Suprapubic skin (tissue), 4 donors: ENCODE measurements at places on chromosomes 5 and 9.

GRCh38 chr5:3599226-3600105, 3.8 kb downstream of the IRX1 start:
- DNase-seq, result no peak

- DNase-seq, result no peak
Measured at GRCh38 chr9:88258601-88259000, 120.3 kb upstream of the SPATA31C2 start.

- DNase-seq, result no peak
Measured at GRCh38 chr5:84518370-84518769, 133.7 kb upstream of the EDIL3 start.

DNA sequence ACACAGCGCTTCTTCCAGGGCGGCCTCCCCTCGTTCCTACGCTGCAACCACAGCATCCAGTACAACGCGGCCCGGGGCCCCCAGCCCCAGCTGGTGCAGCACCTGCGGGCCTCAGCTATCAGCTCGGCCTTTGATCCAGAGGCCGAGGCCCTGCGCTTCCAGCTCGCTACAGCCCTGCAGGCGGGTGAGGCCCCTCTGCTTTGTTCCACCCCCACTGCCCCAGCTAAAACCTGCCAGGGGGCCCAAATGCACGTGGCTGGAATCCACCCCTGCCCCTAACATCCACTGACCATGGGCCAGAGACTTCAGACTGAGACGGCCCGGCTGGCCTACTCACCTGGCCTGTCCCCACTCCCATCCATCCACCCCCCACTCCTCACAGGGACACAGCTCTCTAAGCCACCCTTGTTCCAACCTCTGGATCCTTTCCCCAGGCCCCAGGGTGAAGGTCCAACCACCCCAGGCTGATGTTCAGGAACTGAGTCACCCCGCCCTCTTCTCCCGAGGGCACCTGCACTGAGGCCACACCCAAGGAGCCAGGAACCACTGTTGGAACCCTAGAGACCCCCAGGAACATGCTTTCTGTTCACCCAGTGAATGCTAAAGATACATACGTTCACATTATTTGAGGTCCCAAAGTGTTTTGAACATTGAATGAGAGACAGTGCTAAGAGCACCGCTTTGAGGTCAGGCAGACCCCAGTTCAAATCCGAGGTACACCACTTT, 18.9 kb upstream of the ASS1 start:
- DNase-seq, result no peak

DNA sequence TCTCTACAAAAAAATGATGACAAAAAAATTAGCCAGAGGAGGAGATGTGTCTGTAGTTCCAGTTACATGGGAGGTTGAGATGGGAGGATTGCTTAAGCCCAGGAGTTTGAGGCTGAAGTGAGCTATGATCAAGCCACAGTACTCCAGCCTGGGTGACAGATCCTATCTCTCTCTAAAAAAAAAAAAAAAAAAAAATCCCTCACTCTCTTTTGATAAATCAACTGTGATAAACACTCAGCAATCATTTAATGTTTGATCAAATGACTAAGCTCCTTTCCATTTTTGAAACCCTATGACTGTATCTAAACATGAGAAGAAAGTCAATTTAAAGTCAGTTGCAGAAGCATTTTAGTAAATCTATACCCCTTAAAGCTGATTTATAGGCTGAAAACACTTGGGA, 112.1 kb upstream of the IL6ST start:
- DNase-seq, result no peak

DNA sequence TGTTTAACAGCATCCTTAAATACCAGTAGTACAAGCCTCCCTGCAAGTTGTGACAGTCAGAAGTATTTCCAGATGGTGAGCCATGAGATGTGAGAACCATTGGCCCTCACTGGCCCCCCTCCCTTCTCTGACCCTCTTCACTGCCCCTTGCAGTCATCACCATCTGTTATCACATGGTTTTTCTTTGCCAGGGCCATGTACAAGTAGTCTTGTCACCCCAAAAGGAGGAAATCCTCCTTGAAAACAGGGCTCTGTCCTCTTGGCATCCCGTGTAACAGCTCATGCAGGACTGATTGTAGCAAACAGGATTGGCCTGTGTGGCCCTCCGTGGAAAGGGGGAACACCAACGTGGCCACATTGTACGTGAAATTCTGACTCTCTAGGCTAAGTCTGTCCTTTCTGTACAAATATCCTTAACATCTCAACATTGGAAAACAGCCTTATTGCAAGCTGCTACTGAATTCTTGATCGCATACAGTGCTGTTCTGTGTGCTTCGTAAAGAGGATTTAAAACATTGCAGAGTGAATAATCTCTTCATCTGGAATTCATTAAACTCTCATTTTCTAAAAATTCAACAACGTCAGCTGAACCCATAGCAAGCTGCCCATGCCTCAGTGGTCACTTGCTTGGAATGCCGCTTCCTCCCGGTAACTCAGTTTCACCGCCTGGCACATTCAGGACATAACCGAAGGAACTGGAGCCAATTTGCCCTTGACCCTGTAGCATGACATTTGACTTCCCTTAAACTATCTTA, 171.7 kb downstream of the ATPSCKMT start:
- no peak for DNase-seq

- DNase-seq, result no peak
Measured at GRCh38 chr5:72519111-72519510, 11.9 kb upstream of the ZNF366 start.

DNA sequence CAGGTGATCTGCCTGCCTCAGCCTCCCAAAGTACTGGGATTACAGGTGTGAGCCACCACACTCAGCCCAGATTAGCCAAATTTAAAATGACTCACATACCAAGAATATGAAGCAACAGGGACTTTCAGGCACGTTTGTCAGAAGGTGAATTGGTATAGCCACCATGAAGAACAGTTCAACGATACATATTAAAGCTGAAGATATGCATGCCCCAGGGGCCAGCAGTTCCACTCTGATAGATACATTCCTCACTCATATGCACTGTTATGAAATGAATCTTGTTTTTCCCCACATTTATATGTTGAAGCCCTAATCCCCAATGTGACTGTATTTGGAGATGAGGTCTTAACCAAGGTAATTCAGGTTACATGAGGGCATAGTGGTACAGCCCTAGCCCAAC, 22.5 kb downstream of the SLC35D2 start:
- DNase-seq, result no peak

DNA sequence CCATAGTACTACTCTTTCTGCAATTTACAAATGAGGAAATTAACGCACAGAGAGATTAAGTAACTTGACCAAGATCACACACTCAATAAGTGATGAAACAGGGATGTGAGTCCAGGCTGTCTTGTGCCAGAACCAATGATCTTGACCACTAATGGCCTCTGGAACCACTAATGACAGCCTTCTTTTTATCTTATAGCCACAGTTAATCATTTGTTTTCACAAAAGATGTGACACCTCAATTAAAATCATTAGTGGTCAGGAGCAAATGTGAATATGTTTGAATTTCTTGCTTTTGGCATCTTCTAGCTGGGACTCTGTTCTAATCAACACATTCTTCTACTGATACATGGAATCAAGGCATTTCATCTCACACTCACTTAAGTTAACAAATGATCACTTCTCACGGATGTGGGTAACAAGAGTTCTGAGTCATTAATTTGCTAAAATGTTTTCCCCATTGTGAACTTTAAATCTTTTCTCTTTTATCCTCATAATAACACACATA, 102.7 kb upstream of the CD180 start:
- no peak for DNase-seq

DNA sequence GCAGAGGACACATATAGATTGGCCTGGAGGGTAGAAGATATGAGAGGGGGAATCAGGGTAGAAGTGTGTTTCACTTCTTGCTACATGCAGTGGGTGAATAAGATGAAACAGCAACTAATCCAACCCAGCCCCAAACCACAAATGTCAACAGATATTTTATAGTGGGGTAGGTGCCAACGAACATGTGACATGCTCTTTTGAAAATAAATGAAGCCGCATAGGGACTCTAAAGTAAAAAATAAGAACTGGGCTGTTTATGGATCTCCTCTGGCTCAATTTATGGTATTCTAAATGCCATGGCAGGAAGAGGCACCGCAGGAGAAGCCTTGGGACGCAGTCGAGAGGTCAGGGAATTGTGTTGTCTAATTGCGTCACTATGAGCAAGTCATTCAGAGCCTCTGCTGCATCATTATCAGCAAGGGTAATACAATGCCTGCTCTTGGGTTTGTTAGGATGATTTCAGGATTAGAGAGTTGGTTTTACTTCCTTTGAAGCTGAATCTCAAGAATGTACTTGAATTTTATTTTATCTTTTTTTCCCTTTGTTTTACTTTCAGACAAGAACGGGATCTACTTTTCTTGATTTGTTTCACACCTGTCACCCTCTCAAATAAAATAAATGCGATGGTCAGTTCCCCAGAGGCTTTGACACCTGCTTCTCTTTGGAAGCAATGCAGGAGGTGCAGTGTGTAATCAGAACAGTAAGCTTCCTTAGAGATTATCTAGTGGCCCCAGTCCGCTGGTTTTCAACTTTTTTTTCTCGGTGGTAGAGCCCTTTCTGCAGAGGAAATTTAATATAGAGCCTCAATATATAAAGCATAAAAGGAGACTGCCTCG, 375.6 kb upstream of the CLINT1 start:
- DNase-seq, result no peak

DNA sequence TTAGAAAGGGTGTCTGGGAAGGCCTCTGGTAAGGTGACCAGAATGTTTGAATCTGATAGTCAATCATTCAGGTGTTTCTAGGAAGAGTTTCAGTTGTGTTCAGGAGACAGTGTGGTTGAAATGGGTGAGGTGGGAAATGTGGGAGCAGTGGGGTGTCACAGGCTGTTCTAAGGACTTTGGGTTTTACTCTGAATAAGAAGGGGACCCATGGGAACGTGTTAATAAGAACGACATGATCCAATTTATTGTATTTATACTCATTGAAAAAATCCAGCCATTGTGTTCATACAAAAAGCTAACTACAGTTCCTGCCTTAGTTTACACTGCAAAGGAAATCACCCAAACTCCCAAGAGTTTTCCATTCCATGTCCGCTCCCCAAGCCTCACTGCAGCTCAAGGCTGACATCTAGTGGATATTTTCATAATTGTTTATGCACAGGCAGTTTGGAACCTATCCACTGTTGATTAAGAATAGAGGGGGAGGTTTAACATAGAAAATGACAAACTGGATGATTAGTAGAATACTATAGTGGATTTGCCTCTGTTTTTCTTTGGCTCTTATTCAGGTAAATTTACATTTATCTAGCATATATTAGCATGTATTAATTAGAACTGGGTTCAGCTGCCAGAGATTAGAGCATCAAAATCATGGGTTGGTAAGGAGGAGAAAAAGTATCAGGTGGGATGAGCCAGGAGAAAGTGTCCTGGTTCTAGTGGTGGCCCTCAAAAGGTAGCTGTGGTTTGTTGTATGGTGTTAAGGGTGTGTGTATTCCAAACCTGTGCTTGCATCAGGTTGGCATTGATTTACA, 17.7 kb downstream of the CAVIN4 start:
- no peak for DNase-seq

GRCh38 chr5:59169081-59169767, 586.3 kb downstream of the RAB3C start:
- no peak for DNase-seq

- no peak for DNase-seq
Measured at GRCh38 chr9:114248299-114248707, 74.6 kb upstream of the ORM1 start.

DNA sequence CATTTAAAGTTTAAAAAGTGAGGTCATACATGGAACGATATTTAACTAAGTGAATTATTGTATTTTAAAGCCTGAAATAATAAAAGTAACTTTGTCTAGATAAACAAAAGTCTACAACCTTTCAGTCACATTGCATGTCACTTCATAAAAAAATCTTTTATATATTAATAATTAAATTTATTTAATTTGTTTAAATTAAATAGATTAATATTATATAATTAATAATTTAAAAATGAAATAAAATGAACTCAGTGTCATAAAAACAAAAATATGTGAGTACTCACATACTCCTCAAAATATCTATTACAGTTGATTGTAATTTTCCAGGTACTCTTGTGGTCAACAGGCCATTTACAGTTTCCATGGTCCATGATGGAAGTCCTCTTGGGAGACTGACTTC, 11.2 kb downstream of the GABRG2 start:
- no peak for DNase-seq

DNA sequence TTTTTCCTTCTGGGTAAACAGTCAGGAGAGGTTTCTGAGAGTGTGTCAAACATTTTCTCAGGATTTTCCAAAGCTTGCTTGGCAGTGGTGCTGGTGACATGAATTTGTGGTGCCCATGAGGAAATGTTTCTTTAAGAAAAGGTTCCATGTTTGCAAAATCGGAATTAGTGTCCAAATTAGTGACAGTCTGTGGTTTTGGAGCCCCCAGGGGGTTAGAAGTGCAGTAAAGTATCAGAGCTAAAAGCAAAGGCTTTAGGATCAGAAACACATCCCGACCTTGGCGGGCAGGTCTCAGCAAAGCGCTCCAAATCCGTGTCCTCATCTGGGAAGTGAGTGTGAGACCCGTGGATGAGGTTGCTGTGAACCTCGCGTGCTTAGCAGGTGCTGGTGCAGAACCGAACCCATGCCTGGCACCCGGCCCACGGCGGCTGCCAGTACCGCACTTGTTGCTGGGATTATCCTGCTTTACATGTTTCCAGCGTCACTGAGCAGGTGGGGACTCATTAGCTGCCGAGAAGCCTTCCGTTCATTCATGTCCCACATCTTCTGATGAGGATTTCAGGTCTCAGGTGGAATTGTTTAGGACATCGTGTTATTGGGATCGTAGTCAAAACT, 70.8 kb upstream of the COL5A1 start:
- DNase-seq, result peak; percentile 41

DNA sequence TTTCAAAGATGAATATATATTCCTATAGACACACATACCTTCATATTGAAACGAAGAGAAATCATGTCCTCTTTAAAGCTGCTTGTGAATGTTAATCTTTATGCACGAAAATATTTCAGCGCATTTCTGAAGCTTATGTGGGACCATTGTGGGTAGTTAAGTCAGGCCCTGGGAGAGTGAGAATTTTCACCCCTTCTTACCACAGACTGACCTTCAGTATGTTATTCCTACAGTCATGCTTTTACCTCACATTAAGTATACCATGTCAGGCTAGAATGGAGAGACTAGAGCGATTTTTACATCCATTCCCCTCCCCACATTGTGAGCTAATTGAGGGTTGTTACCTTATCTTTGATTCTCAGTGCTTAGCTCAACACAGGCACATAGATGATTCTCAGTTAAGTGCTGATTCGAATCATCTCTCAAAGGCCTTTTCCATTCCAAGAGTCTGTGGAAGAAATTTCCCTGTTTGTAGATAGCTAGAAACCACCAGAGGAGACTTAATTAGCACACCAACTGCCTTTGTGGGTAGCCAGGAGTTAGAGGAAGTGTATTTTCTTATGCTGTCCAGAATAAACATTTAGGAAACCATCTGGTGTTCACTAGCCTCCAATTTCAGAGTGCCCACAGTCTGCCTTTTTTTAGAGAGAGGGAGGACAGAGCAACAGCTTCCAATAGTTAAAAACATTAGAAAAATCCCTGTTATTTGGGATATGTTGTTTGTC, 110.5 kb downstream of the MEGF10 start:
- DNase-seq, result no peak

- no peak for DNase-seq
Measured at GRCh38 chr9:4986296-4986695, 1.2 kb downstream of the JAK2 start.

GRCh38 chr9:130426467-130426773, 18.3 kb upstream of the ASS1 start:
- no peak for DNase-seq
